Natural killer cell (primary cell): ENCODE measurements at places on chromosomes 4 and X. TPM values are rescaled to one million over a fixed set of nuclear protein-coding genes. Genes with fewer than 3 reads are reported as not detected.

DNA sequence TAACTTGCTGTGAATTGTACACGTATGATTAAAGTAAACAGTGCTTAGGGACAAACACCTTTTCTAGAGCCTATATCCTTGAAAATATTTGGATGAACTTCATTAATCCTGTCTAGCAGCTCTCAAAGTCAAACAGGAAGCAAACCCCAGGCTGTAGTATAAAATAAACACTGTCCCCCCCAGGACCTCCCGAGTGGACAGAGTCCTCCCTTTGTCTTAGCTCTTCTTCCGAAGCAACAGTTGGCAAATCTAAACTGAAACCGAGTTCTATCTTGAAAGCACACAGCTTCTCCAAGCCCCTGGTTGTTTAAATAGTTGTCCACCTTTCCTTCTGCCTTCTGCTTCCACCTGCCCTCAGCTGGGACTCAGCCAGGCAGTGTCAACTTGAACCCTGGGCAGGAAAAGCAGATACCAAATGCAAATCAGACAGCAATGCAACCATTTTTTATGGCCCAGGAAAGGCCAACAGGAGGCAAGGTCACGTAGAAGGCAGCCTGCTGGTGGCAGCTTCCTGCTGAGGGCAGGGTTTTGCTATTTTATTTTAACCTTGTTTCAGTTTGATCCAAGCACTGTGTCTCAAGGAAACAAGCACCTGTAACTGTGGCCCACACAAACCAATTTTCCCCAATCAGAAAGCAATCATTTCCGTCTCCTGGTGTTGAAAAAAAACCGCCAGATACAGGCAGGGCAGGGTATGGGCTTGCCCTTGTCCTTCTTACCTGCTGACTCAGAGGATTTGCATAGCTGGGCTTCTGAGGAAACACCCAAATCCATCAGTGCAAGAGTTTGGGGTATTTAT is 110.3 kb upstream of the KIT start:
- no peak for DNase-seq
- H3K4me1 ChIP-seq: no peaks in the 10 kb centered on the region
- H3K36me3 ChIP-seq: no peaks in the 10 kb centered on the region
- H3K27me3 ChIP-seq: no peaks in the 10 kb centered on the region
- no peak overlapping the region for H3K4me3 ChIP-seq
- H3K27ac ChIP-seq: no peak overlapping the region

DNA sequence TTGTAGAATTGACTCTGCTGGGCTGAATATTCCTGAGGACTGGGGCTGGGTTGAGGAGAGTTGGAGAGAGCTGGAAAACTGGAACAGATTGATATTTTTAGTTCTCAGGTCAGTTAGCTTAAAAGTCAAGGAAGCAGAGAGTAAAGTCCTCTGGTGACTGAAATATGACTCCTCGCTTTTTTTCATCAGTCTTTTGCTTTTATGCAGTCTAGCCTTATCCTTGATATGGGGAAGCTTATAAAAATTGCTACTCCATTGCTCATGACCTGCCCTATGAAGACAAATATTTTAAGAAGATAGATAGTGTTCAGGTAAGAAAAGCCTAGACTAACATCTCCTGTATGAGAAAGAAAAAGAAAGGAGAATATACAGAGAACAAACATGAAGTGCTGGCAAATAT is 152.7 kb downstream of the C4orf33 start:
- no peak for DNase-seq
- H3K36me3 ChIP-seq: no peaks in the 10 kb centered on the region
- H3K27ac ChIP-seq: no peak overlapping the region
- no peak overlapping the region for H3K4me3 ChIP-seq
- H3K4me1 ChIP-seq: no peaks in the 10 kb centered on the region

DNA sequence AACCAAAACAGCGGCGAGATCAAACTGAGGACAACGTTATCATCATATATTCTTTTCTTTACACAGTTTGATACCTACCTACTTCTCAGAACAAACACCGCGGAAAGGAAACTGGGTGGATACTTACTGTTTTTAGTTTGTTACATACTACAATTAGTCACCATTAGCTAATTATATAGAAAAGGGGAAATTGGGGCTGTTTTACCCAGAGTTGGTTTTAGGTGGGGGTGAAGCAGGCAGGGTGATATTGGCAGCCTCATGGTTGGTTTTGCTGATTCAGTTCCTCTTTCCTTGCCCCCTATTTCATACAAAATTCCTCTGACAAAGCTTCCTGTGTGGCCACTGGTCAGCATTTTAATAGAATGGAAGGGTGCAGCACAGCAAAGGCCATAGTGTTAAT is 77.8 kb downstream of the SORBS2 start:
- no peaks in the 10 kb centered on the region for H3K36me3 ChIP-seq
- H3K4me3 ChIP-seq: no peak overlapping the region
- DNase-seq: no peak
- H3K4me1 ChIP-seq: peaks cover 8% of the 10 kb centered on the region
- no peaks in the 10 kb centered on the region for H3K27me3 ChIP-seq

DNA sequence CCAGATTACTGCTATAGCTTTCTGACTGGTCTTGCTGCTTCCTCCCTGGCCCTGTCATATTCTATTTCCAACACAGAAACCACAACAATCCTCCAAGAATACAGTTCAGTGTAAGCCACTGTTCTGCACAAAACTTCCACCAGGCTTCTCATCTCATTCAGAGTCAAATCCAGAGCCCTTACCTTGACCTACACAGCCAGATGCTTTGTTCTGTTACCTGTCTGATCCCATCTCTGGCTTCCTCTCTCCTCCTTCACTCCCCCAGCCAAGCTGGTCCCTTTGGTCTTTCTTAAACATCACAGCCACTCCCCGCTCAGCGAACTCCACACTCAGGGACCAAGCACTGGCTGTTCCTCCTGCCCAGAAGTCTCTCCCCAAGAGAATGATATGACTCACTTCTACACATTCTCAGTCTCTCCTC is 84.8 kb upstream of the BMP2K start:
- no peak overlapping the region for H3K27ac ChIP-seq
- H3K4me3 ChIP-seq: no peak overlapping the region
- no peaks in the 10 kb centered on the region for H3K36me3 ChIP-seq
- no peaks in the 10 kb centered on the region for H3K4me1 ChIP-seq

DNA sequence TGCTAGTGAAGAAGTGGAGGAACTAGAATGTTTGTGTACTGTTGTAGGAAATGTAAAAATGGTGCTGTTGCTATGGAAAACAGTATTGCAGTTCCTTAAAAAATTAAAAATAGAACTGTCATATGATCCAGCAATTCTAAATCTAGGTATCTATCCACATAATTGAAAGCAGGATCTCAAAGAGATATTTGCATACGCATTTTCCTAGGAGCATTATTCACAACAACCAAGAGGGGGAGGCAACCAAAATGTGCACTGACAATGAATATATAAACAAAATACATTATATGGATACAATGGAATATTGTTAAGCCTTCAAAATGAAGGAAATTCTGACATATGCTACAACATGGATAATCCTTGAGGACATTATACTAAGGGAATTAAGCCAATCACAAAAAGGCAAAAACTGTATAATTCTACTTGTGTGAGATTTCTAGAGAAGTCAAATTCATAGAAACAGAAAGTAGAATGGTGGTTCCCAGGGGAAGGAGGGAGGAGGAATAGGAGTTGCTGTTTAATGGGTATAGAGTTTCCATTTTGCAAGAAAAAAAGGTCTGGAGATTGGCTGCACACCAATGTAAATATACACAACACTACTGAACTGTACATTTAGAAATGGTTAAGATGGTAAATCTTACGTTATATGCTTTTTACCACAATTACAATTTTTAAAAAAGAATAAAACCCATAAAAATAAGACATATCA is 35.6 kb upstream of the KCNE5 start:
- H3K4me3 ChIP-seq: no peak overlapping the region
- H3K4me1 ChIP-seq: no peaks in the 10 kb centered on the region
- no peak overlapping the region for H3K27ac ChIP-seq
- DNase-seq: no peak

DNA sequence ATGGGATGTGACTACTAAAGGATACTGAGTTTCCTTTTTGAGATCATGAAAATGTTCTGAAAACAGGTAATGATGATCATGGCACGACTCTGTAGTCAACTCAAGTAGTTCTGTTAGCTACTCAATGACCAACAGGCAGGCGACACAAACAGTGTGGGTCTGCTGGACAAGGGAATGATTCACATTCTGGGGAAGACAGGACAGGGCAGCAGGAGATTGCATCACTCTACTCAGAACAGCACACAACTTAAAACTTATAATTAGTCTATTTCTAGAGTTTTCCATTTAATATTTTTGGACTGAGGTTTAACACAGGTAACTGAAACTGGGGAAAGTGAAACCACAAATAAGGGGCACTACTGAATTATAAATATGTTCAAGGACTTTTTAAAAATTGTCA is 365.2 kb downstream of the PRDM5 start:
- no peak overlapping the region for H3K27ac ChIP-seq
- no peak for DNase-seq
- no peaks in the 10 kb centered on the region for H3K4me1 ChIP-seq

DNA sequence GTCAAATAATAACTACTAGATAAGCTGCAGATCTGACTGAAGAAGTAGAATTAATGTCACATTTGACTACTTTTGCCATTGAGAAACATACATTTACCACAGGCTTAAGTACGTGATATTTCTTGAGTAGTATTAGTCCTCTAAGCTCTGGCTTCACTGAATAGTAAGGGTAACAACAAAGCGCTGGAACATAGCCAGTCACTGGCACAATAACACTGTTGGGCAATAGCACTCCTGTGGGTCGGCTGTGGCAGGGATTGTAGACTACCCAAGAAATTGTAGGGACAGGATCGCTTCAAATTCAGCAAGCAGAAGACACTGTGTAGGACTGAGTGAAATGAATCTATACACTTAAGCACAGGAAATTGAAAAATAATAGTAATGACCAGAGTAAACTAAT is 27.1 kb upstream of the IL15 start:
- H3K27me3 ChIP-seq: no peaks in the 10 kb centered on the region
- no peak overlapping the region for H3K27ac ChIP-seq
- H3K4me1 ChIP-seq: peaks cover 8% of the 10 kb centered on the region
- DNase-seq: no peak
- H3K36me3 ChIP-seq: no peaks in the 10 kb centered on the region

- H3K4me3 ChIP-seq: no peak overlapping the region
- H3K27me3 ChIP-seq: no peaks in the 10 kb centered on the region
- no peak overlapping the region for H3K27ac ChIP-seq
- no peaks in the 10 kb centered on the region for H3K4me1 ChIP-seq
- no peaks in the 10 kb centered on the region for H3K36me3 ChIP-seq
- no peak for DNase-seq
Observed at GRCh38 chr4:54165438-54165837, 63.7 kb upstream of the PDGFRA start.

- no peaks in the 10 kb centered on the region for H3K36me3 ChIP-seq
- no peak overlapping the region for H3K4me3 ChIP-seq
- no peaks in the 10 kb centered on the region for H3K4me1 ChIP-seq
- no peak overlapping the region for H3K27ac ChIP-seq
- no peaks in the 10 kb centered on the region for H3K27me3 ChIP-seq
- peak; percentile 5 for DNase-seq
Observed at GRCh38 chrX:154986826-154987575, 35.5 kb downstream of the F8 start.

DNA sequence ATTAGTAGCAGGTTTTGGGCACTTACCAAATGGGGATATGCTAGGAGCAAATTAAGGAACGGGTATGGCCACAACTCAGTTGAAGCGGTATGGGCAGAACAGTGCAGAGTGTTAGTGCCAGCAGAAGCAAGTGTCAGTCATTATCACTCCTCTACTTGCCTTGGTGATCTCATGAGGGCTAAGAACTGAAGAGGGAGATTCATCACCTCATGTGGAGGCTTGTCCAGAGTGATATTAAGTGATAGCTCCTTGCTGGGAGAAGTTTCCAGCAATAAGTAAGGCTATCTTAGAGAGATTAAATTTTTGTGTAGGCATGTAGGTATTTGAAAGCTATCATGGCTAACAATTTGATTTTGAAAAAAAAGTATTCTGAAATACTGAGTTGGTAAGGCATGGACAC is 615.4 kb upstream of the SMIM31 start:
- no peak for DNase-seq
- no peaks in the 10 kb centered on the region for H3K36me3 ChIP-seq
- H3K27ac ChIP-seq: no peak overlapping the region
- H3K4me1 ChIP-seq: no peaks in the 10 kb centered on the region
- no peaks in the 10 kb centered on the region for H3K27me3 ChIP-seq
- no peak overlapping the region for H3K4me3 ChIP-seq

GRCh38 chrX:108001218-108001814 is 19.1 kb upstream of the TEX13B start:
- H3K4me3 ChIP-seq: no peak overlapping the region
- H3K27ac ChIP-seq: no peak overlapping the region
- no peaks in the 10 kb centered on the region for H3K4me1 ChIP-seq
- H3K36me3 ChIP-seq: no peaks in the 10 kb centered on the region

DNA sequence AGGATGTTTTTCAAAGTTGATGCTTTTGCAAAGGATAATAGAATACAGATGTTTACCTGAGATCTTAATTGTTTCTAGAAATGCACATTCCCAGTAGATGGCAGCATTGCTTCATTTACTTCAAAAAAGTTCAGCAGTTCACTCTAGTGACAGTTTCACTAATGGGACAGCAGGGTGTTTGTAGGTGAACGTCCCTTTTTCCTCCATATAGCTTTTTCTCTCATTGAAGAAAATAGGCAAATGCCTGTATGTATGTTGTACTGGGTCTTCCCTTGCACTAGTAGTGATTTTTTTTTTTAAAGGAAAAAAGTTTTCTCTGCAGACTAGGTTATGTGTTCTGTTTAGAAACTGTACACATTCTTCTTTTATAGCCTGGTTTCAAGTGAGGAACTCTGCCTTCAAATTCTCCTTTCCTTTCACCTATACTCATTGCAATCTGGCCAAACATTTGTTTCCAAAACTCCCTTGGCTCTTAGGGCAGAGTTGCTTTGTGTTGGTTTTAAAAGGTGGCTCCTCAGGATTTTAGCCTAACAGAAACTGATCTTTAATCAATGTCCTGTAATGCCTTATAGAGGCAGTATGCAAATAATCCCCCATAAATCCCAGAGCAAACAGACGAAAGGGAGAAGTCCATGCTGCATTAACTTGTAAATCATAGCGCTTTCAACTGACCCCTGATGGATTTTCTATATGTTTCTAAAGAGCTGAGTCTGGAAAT is 86.3 kb downstream of the EGF start:
- no peaks in the 10 kb centered on the region for H3K27me3 ChIP-seq
- H3K36me3 ChIP-seq: no peaks in the 10 kb centered on the region
- H3K4me3 ChIP-seq: no peak overlapping the region
- H3K4me1 ChIP-seq: no peaks in the 10 kb centered on the region
- DNase-seq: no peak
- no peak overlapping the region for H3K27ac ChIP-seq

GRCh38 chr4:26238426-26238777 is 82.4 kb upstream of the RBPJ start:
- no peaks in the 10 kb centered on the region for H3K4me1 ChIP-seq
- no peak overlapping the region for H3K4me3 ChIP-seq
- no peak for DNase-seq
- H3K27me3 ChIP-seq: no peaks in the 10 kb centered on the region

DNA sequence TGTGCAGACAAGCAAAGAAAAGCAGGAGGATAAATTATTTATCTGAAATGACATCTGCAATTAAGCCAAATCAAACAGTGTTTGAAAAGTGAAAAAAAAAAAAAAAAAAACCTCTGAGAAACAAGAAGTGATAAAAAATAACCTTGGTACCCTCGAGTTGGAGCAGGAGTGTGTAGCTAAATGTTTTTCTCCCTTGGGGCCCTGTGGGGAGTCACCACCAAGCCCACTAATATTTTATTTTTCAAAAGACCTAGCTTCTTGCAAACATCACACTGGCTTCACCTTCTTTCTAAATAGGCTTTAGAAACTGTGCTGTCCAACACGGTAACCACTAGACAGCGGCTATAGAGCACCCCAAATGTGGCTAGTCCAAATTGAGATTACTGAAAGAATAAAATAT is 47.7 kb downstream of the SNX25 start:
- H3K36me3 ChIP-seq: no peaks in the 10 kb centered on the region
- no peaks in the 10 kb centered on the region for H3K27me3 ChIP-seq
- H3K27ac ChIP-seq: no peak overlapping the region
- DNase-seq: no peak
- H3K4me3 ChIP-seq: no peak overlapping the region

Gene GLA
- total RNA-seq: 34.9 TPM

Gene DCAF12L1
- not detected for total RNA-seq

Gene APEX2
- 13.3 TPM for total RNA-seq
